NCI-H345 (cell line): ENCODE measurements at places on chromosomes 5 and 9.

DNA sequence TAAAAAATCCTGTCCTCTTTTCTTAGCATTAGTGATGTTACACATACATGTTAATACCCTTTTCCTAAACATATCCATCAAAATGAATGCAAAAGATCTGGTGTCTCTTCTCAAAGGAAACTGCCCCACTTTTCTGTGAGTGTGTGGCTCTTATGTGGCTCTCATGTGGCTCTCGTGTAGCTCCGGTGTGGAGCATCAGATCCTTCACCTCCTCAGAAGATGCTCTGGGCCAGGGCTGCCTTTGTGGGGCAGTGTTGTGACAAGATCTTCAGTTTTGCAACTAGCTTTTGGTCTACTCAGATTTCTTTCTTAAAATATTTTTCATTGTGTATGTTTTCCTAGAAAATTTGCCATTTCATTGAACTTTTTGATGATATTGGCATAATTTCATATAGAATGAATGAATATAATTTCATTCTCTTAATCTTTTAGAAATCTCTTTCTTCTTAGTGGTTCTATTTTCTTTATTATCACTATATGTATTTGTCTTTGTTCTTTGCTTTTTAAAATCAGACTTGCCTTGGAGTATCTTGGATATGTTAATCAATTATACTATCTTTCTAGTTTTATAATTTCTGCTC is 19.4 kb downstream of the GARNL3 start:
- DNase-seq = no peak

DNA sequence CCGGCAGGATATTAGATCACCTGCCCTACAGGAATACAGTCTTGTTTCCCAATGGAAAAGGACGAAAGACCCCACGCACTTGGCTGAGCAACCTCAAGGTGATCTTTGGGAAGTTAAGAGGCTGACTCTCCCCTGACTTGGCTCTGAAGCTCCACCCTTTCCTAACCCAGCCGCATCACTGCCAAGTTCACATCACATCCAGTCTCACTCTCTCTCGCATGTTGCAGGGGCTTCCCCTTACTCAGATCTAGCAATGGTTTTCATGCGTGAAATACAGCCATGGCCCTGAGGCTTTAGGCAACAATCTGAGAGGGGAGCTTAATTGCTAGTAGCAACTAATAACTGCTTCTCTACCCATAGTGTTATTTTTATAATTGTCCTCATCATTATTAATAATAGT is 211.6 kb downstream of the DOCK8 start:
- DNase-seq = no peak

DNA sequence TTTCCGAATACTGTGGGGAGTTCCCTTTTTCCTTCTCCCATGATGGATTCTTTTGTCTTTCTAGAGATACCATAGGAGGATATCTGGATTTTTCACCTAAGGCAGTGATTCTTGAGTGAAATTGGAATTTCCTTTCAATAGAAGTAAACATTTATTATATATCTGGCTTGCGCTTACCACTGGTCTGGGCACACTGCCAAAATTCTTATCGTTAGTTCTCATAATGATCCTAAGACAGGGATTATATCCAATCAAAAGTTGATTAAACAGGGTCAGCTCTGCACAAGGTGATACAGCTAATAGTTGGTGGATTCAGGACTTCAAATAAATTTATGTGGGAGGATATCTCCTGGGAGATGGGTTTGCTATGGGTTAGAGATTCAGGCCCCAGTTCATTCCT is 9.6 kb downstream of the TLE4 start:
- DNase-seq = peak; percentile 5

- DNase-seq = peak; percentile 28
Observed at GRCh38 chr5:62460578-62460983, 48.0 kb downstream of the IPO11 start.

DNA sequence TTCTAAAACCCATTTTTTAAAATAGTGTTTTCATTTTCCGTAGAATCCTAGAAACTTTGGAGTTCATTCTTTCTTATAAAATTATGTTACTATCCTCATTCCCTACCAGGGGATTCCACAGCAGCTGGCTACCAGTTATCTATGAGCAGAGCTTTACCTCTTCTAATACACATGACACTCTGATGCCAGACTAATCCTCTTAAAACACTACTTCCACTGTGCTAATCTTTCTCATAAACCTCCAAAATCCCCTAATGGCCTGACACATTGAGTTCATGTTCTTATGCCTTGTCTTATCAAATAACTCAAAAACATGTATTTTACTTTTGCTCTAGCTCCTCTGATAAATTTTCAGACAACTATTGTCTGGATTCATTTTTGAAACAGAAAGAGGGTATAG is 633.6 kb upstream of the FTMT start:
- no peak for DNase-seq

DNA sequence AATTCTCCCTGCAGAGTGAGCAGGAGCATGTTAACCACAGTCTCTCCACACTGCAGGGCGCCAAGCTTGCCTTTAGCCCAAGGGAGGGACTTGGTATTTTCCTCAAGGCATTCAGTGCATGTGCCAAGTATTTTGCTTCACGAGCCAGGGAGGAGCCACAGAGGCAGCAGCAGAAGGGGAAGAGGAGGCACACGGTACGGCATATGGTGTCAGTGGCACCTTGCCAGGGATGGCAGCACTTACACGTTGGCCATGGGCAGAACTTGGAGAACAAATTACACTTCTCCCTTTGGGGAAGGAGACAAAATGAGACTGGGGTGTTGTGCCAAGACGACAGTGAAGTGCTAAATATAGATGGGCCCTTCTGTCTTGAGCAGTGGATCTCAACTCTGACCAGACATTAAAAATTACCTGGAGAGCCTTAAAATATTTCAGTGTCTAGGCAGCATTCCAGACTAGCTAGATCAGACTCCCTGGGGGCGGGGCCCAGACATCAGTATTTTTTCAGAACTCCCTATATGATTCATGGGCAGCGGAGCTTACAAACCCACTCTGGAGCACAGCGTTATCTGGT is 155.8 kb downstream of the DRD1 start:
- DNase-seq = peak; percentile 16

GRCh38 chr5:173629628-173630027 is 13.2 kb upstream of the BOD1 start:
- no peak for DNase-seq

DNA sequence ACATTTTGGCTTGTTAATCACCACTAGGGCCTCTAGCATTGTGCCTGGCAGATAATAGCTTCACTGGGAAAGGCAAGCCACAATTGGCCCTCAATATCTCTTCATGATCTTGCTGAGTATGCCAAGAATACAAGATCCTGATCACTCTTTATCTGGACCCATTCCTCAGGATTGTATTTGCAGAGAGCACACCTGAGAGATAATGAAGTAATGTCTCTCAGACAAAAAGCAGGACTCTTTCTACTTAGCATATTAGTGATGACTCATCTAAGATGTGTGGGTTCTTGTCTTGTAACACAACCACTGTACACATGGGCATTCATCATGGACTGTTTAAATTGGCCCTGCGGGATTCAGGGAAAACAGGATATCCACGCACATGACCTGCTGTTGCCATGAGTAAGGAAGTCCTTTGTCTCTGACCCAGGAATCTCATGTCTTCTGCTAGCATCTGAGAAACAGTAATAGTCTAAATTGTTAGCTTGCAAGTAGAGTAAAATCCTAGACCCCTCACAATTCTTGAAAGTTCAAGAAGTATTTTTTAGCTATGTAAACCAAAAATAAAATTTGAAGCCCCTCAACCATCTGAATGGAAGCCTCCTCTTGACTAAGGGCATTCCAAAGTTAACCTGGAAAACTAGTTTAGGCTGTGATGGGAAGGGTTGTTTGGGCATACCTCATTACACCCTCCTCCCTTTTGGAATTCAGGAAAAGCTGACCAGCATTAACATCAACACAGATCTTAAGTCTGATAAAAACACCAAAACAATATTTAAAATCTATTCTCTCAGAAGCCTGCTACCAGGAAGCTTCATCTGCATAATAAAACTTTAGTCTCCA is 28.0 kb upstream of the NFIL3 start:
- no peak for DNase-seq

GRCh38 chr5:160278343-160278742 is 34.0 kb downstream of the CCNJL start:
- no peak for DNase-seq

- no peak for DNase-seq
Observed at GRCh38 chr5:174581894-174582293, 142.5 kb upstream of the MSX2 start.

DNA sequence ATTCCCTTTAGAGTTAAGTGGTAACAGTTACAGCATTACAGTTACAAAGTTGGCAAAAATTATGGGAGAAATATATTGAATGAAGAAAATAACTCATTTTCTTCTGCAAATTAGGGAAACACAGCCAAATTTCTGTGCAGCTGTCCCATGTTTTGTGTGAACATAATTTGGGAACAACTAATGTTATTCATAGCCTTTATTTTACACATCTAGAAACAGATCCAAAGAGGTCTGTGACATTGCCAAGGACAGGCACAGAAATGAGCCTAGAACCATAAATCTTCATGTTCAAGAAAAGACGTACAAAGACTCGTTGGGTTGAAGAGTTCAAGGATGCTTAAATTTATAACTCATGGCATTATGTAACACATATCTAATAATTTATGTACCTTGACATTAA is 114.1 kb upstream of the TXNDC8 start:
- DNase-seq = no peak

GRCh38 chr5:31913808-31914207 is 260.3 kb downstream of the GOLPH3 start:
- no peak for DNase-seq

DNA sequence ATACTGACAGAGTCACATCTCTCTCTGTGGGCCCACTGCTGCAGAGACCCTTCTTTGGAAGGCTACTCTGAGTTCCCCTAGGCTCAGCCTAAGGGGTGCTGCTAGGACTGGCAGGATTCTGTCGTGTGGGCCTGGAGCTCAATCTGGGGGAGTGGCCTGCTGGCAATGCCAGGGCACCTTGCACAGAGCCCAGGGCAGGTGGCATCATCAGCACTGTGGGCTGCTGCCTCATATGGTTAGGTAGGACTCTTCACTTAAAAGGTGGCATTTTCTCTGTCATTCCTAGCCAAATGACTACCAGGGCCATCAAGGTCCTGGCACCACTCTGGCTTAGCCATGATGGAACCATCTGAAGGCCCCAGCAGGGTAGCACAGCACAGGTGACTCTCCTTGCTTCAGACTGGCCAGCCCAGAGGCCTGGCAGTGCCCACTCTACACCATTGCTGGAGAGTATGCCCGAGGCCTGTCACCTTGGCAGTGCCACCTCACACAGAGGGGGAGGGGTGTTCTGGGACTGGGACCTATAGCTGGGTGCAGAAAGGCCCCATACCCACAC is 21.9 kb downstream of the PITX1 start:
- no peak for DNase-seq

DNA sequence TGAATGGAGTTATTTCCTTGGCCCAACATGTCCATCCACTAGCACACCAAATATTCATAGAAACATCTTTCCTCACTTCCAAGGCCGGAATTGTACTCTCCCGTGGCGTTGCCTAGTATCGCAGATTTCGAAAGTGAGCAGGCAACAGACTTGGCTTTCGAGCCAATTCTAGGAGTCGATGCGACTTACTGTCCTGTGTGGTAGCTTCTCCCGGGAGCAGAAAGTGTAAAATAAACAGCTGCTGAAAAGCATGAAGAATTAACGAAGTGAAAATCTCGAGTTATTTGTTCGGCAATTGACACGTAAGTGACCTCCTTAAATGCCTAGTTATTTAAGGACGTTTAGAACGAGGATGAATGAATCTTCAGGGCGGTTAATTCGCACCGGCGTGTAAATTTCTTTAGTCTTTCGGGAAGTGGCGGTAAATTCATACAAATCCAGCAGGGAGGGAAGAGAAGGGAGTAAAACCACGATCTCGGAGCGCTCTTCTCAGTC is 449 bp upstream of the PCSK5 start:
- peak; percentile 36 for DNase-seq
